Activated CD8-positive, alpha-beta memory T cell treated with anti-CD3 and anti-CD28 coated beads for 48 hours (primary cell): ENCODE measurements at places on chromosomes 2 and 18.

DNA sequence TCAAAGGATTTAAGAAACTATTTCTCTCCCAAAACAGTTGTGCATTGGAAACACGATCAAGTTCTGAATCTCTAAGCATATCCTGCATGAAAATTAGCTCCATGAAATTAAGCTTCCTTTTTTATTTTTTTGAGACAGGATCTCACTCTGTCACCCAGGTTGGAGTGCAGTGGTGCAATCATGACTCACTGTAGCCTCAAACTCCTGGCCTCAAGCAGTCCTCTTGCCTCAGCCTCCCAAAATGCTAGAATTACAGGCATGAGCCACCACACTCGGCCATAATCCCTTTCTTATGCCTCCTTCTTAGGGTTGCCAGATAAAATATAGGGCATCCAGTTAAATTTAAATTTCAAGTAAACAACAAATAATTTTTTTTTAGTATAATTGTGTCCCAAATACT, 124.4 kb downstream of the ARL4C start:
- DNase-seq = no peak

DNA sequence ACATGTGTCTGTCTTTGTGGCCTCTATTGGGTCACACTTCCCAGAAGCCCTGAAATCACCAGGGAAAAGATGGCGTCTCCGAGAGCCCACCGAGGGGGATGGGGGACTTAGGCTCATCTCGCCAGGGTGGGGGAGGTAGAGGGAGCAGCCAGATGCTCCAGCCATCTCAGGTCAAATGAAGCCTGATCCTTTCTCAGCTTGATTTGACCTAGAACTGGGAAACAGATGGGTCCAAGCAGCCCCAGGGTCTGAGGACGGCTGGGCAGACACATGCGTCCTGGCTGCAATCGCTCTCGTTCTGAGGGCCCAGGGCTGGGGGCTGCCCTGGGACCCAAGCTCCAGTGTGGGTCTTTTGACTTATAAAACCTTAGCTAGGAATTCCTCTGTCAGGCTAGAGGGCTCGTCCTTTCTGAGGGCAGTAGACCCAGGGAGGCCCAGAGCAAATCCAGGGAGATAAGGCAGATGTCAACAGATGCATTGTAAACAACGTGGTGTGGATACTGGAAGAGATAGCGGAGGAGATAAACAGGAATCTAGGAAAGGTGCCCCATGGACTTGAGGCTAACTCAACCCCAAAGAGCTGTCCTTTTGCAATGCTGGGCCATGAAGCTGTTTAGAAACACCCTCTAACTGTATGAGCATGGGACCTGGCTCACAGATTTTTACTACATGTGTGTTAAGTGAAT, 127.7 kb downstream of the MYCN start:
- no peak for DNase-seq

DNA sequence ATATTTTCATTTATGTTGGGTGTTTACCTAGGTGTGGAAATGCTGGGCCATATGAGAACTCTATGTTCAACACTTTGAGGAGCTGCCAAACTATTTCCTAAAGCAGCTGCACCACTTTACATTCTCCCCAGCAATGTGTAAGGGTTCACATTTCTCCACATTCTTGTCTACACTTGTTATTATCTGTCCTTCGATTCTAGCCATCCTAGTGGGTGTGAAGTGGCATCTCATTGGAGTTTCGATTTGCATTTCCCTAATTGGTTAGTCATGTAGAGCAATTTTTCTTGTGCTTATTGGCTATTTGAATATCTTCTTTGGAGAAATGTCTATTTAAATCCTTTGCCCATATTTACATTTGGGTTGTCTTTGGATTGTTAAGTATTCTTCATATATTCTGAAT, 21.9 kb downstream of the RNF144A start:
- no peak for DNase-seq

- DNase-seq = no peak
Observed at GRCh38 chr18:61736133-61736532, 156.7 kb downstream of the RNF152 start.

DNA sequence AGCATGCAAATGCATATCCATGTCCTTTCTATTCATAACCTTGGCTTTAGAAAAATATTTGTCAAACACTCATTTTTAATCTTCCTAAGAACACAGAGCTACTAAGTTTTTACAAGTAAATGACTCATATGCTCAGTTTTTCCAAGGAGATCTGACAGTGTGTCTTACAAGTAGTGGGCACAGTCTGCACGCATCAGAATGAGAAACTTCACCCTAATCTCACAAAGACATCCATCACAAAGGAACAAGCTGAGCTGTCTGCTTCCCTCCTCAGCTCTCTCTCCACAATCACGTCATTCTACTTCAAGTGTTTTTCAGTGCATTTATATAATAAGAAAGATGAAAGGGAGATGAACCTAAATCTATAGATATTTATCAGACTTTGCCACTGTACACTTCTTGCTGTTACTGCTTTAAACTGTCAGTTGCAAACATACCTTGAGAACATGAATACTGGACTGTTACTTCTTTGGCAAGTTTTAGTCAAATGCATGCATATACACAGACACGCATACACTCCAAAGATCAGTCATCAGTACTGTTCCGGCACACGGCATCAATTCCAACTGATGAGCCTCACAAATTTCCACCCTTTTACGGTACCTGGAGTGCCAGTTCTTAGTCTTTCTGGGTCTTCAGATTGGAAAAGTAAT, 75.7 kb downstream of the RBMS1 start:
- DNase-seq = no peak

GRCh38 chr2:114543236-114543766, 100.9 kb downstream of the DPP10 start:
- no peak for DNase-seq

GRCh38 chr18:36895606-36896005, 66.7 kb downstream of the KIAA1328 start:
- DNase-seq = no peak

- no peak for DNase-seq
Observed at GRCh38 chr18:8705238-8705960, at the start of gene MTCL1. Gene MTCL1 (plus strand): TSS chr18:8705556. CDS start chr18:8705661, 105 bp downstream.

DNA sequence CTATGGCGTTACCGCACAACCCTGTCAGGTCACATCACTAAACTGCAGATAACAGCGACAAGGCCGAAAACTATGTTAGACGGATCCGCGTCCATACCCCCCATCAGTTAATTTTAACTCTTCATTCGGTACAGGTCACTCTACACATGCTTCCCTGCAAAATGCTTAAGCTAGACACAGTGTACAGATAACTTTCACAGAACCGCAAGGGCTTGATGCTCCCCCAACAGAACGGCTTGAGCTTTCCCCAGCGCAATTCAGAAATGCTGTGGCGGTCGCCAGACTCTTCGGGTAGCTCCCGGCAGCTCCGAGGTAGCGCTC, 283 bp upstream of the RBBP8 start:
- DNase-seq = no peak

GRCh38 chr2:121002597-121002996, 266.9 kb downstream of the GLI2 start:
- no peak for DNase-seq

GRCh38 chr18:3260995-3261372, 949 bp upstream of the MYL12B start:
- no peak for DNase-seq

- no peak for DNase-seq
Observed at GRCh38 chr2:128319631-128320191, 1.0 kb upstream of the HS6ST1 start.

DNA sequence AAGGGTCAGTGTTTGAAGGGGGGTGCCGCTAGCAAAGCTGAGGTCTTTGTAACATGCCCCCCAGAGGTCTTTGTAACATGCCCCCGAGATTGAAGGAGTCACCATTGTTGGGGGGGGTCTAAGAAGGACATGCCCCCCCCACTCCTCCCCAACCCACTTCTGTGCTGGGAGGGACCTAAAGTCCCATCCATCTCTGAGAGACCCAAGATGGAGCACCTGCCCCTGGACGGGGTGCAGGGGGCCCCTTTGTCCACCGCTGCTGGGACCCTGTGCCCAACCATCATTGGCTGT, 5.9 kb upstream of the ASIC4 start:
- DNase-seq = no peak
